ENCODE measurements at places on chromosomes 12 and 14. TPM values are rescaled to one million over a fixed set of nuclear protein-coding genes. Genes with fewer than 3 reads are reported as not detected.

DNA sequence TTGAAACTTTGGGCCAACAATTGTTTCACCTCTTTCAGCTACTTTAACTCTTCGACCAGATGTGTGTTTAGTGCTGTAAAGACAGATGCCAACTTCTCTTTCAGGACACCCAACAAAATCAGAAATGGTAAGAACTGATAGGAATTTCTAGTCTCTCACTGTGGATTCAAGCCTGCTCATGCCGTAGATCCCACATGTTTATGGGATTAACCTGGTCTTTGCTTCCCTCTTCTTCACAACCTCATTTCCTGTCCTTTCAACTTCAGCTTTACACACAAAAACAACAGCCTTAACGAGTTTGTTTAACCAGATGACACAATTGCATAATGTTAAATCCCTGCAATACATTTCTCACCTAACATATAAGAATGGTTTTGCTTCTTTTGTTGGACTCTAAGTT lies 1031.9 kb upstream of the LRFN5 start:
- no peak for DNase-seq

GRCh38 chr14:56422703-56423213 lies 156.8 kb upstream of the TMEM260 start:
- DNase-seq = peak; percentile 57

DNA sequence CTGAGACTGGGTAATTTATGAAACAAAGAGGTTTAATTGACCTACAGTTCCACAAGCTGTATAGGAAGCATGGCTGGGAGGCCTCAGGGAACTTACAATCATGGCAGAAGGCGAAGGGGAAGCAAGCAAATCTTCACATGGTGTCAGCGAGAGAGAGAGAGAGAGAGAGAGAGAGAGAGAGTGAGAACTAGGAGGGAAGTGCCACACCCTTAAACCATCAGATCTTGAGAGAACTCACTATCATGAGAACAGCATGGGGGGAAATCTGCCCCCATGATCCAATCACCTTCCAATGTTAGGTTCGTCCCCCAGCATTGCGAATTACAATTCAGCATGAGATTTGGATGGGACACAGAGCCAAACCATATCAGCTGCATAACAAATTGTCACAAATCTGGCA lies 96.7 kb downstream of the CHST11 start:
- no peak for DNase-seq

- DNase-seq = no peak
Observed at GRCh38 chr14:25526290-25526689, 476.3 kb upstream of the STXBP6 start.

DNA sequence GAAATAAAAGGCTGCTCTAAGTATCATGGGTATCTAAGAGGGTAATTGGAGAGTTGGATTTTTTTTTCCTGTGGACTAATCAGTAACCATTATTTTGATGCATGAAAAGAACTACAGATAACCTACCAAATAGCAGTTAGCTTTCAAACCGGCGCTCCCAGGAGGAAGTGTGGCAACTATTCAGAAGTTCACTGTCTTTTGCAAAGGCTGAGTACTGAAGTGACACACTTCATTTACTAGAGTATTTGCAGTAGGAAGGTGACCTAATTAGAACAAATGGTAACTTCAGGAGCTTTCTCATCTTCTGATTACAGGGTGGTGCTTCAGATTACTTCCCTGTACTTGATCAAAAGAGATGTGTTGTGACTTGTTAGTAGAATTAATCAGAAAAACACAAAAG lies 87.7 kb downstream of the PELI2 start:
- DNase-seq = no peak

DNA sequence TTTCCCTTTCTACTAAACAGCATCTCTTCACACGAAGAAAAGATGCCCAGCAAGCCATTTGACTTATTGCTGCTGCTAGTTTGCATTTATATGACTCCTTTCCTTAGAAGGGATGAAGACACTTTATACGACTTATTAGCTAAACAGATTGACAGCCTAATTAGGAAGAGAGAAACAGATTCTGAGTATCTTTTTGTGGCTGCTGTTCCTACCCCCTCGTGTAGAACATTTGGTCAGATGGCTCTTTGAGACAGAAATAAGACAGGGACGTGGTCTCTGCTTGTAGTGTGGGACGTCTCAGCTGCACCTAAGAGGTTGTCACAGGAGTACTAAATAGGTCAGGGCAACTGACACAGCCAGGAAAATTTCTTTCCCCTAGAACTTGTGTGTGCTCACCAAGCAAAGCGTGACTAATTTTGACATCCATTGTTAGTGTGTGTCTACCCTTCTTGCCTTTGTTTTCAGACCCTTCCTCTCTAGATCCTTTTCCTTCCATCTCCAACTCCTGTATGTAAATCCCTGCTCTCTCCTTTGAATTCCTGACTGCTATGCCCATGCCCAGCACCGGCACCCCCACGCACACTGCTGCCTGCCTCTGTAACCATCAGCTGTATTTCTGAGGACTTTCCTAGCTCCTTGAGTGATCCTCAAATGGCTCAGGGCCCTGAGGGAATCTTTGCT lies 83.2 kb downstream of the DAD1 start:
- DNase-seq = no peak

DNA sequence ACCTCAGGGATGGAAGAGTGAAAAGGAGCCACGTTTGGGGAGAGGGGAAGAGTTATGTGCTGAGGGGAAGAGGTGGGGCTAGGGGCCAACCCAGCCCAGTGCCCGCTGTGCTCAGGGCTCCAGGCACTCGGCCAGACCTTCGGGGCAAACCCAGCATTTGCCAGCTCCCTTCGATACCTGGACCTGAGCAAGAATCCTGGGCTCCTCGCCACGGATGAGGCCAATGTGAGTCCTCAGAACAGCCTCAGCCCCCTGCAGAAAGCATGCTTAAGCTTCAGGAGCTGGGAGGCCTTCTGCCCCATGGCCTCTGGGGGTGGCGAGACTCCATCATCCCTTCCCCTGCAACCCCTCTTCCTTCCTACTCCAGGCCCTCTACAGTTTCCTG lies 5.0 kb downstream of the CARMIL3 start:
- no peak for DNase-seq

GRCh38 chr14:81511111-81511904 lies 22.3 kb downstream of the SEL1L start:
- no peak for DNase-seq

- no peak for DNase-seq
Observed at GRCh38 chr12:96483116-96483515, 6.3 kb upstream of the CFAP54 start.

DNA sequence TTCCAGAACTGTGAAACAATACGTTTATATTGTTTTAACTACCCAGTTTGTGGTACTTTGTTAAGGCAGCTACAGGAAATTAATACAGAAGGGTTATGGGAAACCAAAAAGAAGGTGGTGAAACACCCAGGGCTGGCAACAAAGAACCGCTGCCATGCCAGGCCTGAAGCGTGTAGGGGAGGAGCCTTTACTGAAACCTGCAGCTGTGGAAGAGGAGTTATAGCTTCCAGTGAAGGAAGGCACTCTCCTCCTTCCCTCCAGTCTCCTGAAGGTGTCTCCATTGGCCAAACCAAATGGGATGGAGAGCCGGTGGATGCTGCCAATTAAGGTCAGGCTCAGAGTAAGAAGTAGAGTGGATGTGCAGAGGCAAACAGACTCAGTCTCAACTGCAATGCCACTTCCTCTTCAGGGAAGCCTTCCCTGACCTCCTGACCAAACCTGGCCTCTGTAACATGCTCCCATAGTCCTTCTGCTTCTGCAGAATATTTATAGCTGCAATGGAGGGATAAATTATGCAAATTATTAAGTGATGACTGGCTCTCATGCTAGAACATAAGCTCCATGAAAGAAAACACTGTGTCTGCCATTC lies 168.3 kb downstream of the DAD1 start:
- DNase-seq = no peak

DNA sequence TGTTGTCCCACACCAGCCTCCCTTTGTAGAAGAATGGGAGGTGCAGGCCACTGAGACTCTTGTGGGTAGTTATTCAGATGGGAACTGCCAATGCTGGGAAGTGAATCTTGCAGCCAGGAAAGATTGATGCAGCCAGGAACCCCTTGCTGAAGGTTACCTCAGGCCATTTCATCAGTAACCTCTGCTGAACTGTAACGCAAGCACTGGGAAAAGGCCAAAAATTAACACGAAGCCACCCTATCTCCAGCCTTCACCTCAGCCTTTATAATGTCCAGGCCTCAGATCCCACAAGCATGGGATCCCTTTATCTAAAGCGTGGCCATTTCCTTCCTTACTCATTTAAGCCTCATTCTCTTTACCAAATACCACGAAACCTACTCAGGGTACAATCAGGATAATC lies 211.1 kb downstream of the SPTSSA start:
- no peak for DNase-seq

DNA sequence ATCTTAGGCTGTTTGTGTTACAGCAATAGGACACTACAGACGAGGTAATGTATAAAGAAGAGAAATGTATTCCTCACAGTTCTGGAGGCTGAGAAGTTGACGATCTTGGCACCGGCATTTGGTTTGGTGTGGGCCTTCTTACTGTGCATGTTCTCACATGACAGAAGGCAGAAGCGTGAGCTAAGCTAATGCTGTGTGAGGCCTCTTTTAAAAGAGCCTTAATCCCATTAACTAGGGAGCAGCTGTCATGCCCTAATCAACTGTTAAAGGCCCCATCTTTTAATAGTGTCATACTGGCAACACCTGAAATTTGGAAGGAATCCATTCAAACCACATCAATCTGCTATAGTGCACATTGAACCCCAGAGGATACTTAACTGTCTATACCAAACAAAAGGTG lies 992.9 kb downstream of the GALC start:
- DNase-seq = no peak

DNA sequence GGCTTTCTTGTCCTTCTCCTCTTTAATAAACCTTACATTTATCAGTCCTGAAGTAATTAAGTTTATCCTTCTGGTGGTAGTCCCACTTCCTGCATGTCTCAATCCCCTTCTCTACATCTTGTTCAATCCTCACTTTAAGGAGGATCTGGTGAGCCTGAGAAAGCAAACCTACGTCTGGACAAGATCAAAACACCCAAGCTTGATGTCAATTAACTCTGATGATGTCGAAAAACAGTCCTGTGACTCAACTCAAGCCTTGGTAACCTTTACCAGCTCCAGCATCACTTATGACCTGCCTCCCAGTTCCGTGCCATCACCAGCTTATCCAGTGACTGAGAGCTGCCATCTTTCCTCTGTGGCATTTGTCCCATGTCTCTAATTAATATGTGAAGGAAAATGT lies 79.3 kb downstream of the ZFC3H1 start:
- DNase-seq = no peak

Gene POTEG
- total RNA-seq = not detected

Gene ISCU
- total RNA-seq = 225 TPM

Gene ADAM21
- total RNA-seq = 0.11 TPM

Gene FLRT2
- 4.2 TPM for total RNA-seq

Gene KRT8
- 0.76 TPM for total RNA-seq

Gene SMIM41
- total RNA-seq = 0.32 TPM
